ENCODE measurements at places on chromosomes 1 and 21.

GRCh38 chr1:43267291-43267805 lies 2.4 kb upstream of the TMEM125 start:
- DNase-seq: no peak

DNA sequence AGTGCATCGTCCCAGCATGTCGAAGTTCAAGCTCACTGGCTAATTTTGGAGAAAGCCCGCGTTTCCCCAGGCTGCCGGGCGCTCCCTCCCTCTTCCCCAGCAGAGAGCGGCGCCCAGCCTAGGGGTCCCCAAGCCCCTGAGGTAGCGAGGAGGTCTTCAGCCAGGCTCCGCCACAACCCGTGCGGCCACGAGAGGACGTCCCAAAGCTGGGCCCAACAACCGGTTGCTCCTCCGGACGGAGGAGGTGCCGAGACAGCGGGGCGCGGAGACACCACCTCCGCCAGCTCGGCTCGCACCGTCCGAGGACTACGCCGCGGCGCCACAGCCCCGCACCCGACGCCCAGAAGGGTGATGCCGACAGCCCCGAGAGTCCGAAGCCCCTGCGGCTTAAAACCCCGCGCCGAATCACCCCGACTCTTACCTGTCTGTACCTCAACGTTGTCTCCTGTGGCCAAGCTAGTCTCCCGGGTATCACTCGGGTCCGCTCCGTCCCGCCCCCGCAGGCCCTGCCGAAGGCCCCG lies at the start of gene DENND2C:
Gene DENND2C, minus strand, starts transcription at position 488 of the 521 bp plus-strand sequence. CDS start 44,065 bp downstream, outside the sequence.
- no peak for DNase-seq

DNA sequence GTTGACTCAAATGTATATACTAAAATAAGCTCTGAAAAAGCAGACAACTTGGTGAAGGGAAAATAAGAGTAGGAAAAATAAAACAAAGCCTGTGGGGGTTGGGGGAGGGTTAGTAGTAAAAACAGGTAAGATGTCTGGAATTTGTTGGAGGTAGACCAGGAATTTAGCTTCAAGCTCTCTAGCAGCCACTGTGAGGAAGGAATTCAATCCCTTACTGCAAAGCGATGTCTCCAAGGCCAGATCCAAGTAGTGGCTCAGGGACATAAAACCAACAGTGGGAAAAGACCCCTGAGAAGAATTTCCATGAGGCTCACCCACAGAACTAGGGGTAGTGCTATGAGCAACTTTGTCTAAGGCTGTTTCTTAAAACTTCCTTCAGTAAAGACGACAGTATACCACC lies 7.8 kb downstream of the ANGPTL7 start:
- DNase-seq: no peak

GRCh38 chr1:25711555-25712298 lies 88.3 kb upstream of the SELENON start:
- DNase-seq: no peak

DNA sequence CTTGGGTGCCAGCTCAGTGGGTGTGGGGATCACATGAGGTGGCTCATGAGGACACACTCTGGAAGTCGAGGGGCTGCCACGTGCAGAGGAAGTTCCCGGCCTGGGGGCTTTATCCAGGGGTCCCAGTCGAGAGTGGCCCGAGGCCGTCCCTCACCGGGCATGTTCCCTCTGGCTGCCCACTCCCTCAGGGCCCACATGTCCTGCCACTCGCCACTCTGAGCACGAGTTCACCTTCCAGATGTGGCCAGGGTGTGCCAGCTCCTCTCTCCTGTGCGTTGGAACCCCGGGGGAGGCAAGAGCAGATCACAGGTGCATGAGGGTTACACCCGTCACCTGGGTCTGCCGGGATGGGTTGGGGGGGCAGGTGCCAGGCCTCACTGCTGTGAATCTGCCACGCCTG lies 14.6 kb downstream of the TMEM201 start:
- DNase-seq: no peak

- no peak for DNase-seq
These were observed 80.5 kb downstream of the OMA1 start for GRCh38 chr1:58465825-58466629.

- no peak for DNase-seq
These were observed 839.9 kb downstream of the USP25 start for GRCh38 chr21:16569679-16570078.

- DNase-seq: no peak
These were observed 659.0 kb downstream of the PTPRC start for GRCh38 chr1:199297887-199298286.

DNA sequence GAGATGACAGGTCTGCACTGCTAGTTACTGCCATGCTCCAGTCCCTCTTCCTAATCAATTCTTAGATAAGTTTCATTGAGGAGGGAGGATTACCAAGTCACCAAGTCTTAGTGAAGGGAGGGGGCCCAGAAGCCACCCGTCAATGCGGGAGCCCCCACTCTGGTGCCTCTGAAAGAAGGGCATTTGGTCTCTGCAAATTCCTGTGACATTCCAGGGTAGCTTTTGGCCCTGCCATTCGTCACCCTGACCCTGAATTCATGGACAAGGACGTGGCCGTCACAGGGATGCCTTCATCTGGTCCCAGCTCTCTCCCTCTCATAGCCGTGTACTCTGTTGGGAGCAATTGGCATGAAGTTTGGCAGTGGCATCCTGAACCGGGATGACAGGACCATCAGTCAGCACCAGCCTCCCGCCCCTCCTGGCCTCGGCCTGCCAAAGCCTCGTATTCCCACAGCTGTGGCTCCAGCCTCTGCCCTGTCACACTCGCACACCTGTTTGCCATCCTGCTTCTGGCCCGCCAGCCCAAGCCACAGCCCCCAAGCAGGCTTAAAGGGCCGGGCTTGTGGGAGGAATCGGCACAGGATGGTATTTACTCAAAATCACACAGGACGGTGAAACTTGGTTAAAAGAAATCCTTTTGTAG lies 150.7 kb downstream of the CLIC6 start:
- DNase-seq: no peak

DNA sequence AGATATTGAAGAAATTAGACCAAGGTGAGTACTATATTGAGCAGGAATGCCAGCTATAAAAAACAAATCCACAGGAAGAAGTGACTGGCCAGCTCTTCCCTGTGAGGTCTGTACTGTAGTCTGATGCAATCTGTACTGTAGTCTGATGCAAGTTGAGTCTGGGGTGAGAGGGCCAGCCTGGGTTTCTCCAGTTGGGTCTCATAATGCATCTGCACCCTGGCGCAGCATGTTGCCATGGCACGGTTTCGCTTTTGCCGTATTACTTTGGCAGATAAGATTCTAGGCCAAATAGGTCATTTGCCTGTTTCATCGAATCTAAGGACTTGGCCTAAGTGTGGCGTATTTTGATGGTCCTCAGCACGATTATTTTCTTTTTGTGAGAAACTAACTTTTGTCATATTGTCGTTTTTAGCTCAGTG lies 24.4 kb upstream of the PGD start:
- no peak for DNase-seq

GRCh38 chr1:246099570-246099969 lies 407.5 kb downstream of the SMYD3 start:
- no peak for DNase-seq

DNA sequence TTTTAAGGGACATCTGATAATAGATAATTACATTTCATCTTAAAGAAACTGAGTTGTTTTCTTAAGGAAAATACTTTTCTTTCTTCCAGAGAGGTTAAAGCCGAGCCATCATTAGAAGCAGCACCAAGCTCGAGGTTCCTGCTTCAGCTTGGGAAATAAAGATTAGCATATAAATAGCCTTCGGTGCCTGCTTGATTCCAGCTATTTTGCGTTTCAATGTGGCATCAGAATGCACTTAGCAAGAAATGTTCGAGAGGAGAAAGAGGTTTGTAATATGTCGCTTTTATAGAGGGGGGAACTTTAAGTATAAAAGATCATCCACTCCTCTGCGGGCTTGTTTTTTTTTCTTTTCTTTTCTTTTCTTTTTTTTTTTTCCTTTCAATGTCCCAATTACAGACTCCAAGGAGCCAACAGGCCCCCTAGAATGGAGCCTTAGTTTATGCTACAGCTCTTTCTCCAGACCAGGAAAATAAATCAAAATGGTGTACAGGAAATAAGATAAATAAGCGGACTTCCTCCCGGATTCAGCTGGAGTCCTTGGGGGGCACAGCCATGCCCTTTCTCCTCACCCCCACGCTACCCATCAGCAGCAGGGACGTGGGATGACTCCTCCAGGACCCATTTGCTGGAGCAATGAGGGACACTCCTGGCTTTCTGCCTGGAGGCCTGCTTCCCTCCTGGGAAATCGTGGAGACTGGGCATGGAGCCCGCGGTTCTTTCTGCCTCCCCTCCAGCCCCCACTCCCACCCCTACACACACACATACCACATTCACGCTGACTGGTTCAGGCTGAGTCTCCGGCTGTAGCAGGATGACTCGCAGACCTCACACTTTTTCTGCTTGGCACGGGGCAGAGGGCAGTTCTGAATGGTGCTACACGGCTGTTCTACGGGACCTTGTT lies 131.6 kb downstream of the RRAGC start:
- no peak for DNase-seq

- no peak for DNase-seq
These were observed 37.4 kb downstream of the CC2D1B start for GRCh38 chr1:52328615-52329014.

GRCh38 chr1:245603311-245603865 lies 448.6 kb downstream of the KIF26B start:
- DNase-seq: no peak

DNA sequence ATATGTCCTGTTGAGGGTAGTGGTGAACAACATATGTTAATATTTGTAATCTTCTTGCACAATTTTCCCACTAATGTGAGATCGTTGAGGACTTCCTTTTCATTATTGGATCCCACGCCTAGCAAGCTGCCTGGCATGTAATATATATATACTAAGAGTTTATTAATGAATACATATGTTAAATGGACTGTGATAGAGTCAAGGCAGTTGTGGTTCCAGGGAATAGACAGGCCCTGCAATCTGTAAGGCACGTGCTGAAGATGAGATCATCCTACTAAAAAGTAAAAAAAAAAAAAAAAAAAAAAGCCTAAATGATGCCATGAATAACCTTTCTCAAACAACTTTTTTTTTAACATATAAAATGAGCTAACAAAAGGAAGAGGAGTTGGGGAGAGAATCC lies 28.9 kb downstream of the PLPPR5 start:
- no peak for DNase-seq

DNA sequence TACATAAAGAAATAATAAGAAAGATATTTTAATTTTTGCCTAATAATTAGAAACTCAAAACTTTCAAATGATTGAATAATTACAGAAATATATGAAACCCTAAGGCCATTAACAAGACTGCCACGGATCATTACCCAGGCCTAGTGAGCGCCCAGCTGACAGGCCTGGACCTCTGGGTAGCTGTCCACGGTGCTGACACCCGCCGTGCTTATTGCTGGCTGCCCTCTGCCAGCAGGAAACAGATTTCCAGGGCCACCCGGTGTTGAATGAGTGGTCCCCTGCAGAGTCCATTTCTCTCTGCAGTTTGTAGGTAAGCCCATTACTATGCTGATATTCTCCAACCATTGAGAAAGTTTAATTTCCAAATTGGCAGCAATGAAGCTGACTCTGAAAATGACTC lies 254.4 kb upstream of the GJB5 start:
- DNase-seq: no peak

GRCh38 chr1:185581961-185582725 lies 152.0 kb upstream of the HMCN1 start:
- no peak for DNase-seq

DNA sequence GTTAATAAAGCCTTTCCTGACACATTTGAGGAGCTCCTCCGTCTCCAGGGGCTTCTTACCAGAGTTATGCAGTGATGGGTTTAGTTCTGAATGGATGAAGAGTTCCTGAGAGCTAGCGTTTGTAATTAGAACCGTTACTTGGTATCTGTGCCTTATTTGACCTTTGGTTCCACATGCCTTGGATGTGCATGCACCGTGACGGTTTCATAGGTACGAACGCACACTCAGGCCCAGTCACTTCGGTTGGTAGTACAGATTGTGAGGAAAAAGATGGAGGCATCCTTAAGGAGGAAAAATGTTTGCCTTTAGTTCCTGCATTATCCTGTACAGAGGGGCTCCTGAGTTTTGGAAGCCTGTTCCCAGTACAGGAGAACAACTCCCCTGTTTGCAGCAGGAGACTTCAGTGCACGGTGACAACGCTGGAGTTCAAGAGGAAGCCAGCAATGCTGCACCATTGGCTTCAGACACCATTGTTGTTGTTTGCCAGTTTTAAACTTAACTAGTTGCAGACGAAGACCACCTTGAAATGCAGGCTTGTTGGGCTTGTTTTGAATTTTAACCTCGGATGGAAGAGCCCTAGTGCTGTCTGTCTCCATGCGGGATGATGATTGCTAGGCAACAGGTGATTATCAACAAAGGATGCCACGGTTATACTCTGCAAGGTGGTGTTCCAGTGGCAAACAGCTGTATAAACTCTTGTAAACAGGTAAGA lies 8.2 kb downstream of the RBM15 start:
- no peak for DNase-seq

GRCh38 chr1:175714350-175714749 lies 29.0 kb downstream of the TNR start:
- DNase-seq: no peak
